Activated T-helper 1 cell treated with Interleukin-2 at 50 U/mL for 16 hours (primary cell): ENCODE measurements at places on chromosomes 4 and X.

DNA sequence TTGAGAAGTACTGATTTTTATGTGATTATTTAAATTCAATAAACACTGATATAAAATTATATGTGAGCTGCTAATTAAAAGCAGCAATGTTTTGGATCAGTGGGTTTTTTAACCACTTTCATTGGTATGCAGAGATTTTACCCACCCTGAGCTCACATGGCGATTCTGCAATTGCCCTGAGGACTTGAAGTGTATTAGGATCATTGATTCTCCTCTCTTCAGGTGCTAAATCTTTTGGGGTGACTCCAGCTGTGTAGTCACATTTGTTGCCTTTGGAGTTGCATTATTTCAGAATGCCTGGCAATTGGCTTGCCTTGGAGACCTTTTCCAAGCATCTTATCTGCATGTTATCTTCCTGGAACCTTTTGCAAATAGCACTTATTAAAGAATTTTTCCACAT is 51.3 kb downstream of the UGT8 start:
- DNase-seq, result no peak

- DNase-seq, result no peak
These were observed 102.1 kb downstream of the DCK start for GRCh38 chr4:71095545-71095944.

- DNase-seq, result no peak
These were observed 12.2 kb upstream of the MCF2 start for GRCh38 chrX:139720136-139720535.

GRCh38 chr4:105710012-105710600 is 1.5 kb downstream of the GSTCD start:
- DNase-seq, result no peak

DNA sequence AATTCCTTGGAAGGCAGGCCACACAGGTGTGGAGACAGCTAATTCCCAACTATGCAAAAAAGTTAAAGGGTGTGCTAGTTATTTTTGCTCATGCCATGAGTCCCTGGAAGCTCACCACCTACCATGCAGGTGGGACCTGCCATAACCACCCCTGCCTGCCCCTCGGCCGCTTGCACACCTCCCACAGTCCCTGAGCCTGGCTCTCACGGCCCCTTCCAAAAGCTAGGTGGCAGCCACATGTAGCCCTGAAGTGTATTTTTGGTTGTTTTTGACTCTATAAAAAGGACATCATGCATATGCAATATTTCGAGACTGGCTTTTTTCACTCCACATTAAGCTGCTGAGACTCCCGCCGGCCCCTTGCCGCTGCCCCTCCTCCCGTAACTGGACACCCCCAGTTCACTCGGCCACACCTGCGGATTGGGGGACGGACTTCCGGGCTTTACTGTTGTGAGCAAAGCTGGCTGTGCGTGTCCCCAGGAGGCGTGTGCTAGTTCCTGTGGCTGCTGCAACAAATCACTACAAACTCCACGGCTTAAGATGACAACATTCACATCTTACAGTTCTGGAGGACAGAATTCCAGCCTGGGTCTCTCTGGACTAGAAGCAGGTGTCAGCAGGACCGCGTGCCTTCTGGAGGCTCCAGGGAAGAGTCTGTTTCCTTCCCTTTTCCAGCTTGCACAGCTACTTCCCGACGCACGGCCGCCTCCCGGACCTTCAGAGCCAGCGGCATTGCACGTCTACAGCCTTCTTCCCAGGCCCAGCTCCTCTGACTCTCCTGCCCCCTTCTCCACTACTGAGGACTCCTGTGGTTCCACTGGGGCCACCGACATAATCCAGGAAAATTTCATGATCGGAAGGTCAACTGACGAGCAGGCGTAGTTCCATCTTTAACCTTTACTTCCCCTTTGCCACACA is 24.8 kb downstream of the ZFYVE28 start:
- no peak for DNase-seq

DNA sequence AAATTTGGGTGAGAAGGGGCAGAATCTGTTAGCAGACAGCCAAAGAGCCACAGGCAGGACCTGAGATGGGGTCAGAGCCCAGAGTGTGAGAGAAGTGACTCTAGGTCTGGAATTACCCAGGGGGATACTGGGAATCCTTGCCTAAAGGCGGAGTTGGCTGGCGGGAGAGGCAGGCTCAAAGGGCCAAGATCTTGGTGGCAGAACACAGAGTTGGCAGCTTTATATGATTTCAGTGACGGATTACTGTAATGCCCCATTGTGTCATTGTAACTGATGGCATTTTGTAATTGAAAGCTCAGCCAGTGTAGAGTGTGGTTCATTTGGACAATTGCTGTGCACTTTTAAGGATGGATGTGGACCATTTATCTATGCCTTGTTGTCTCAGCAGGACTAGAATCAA is 77.3 kb downstream of the SMIM20 start:
- DNase-seq, result no peak
